ENCODE measurements at places on chromosomes 6 and 20.

GRCh38 chr6:39367700-39368099 is 45.2 kb upstream of the KCNK16 start:
- no peak overlapping the region for H3K27ac ChIP-seq
- no peaks in the 10 kb centered on the region for H3K36me3 ChIP-seq
- peaks cover 3% of the 10 kb centered on the region for H3K27me3 ChIP-seq

DNA sequence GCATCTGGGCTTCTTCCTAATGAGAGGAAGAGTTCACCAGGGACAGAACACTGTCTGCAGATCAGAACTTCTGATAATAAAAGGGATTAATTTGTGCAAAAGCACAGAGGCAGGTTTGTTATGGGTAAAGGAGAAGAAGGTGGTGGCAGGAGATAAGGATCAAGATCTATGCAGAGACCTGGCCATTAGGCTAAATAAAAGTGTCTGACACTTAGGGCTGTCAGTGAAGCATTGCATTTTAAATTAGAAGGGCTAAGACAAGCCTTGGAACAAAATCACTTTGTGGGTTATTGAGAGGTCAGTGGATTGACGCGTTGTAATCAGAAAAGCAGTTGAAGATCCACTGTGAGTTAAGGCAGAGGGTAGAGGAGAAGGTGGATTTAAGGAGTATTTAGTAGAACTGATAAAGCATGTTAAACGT is 76.8 kb downstream of the MAP3K4 start:
- no peak overlapping the region for H3K4me3 ChIP-seq
- peaks cover 3% of the 10 kb centered on the region for H3K36me3 ChIP-seq
- H3K27ac ChIP-seq: no peak overlapping the region
- no peaks in the 10 kb centered on the region for H3K4me1 ChIP-seq
- no peaks in the 10 kb centered on the region for H3K27me3 ChIP-seq
- no peak for DNase-seq

DNA sequence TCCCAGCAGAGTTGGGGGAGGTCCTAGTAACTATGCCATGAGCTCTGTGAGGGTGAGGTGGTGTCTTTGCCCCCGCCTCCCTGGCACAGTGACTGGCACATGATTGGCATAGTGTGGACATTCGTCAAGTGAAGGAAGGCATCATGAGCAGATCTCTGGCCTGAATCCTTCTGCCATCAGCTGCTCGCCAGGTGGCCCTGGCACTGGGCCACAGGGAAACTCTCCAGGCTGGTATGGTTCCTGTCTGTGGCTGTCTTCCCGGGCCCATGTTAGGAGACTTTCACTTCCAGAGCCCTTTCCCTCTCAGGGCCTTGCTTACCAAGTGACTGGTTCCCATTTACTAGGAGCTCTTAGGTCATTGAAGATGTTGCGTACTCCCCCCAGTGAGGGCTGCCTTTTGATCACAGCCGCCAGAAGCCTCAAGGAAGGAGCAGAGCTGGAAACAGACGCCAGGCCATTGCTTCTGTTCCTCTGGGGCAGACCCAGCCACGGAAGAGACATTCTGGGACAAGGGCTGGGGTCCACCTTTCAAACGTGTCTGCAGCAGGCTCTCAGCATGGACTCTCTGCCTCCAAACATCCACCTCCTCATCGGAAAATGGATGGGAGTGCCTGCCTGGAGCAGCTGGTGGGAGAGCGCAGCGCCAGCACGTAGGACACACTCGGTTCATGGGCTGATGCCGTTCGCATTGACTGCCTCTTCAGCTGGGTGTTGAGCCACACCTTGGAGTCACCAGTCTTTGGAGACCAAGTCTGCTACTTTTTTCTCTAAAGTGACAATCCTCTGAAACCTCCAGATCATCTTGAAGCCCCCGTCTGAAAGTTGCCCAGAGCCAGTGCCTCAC is 67.2 kb downstream of the PTPN1 start:
- no peak overlapping the region for H3K27ac ChIP-seq
- H3K36me3 ChIP-seq: peaks cover 62% of the 10 kb centered on the region
- H3K27me3 ChIP-seq: no peaks in the 10 kb centered on the region
- H3K4me3 ChIP-seq: no peak overlapping the region
- H3K4me1 ChIP-seq: peaks cover 16% of the 10 kb centered on the region

GRCh38 chr6:54135665-54136369 is 24.6 kb downstream of the MLIP start:
- no peaks in the 10 kb centered on the region for H3K36me3 ChIP-seq
- H3K27ac ChIP-seq: no peak overlapping the region
- no peak overlapping the region for H3K4me3 ChIP-seq
- no peak for DNase-seq
- no peaks in the 10 kb centered on the region for H3K4me1 ChIP-seq

GRCh38 chr6:3438190-3439167 is 18.4 kb downstream of the SLC22A23 start:
- no peak overlapping the region for H3K27ac ChIP-seq
- H3K4me1 ChIP-seq: no peaks in the 10 kb centered on the region
- DNase-seq: no peak
- peaks cover 2% of the 10 kb centered on the region for H3K27me3 ChIP-seq
- no peak overlapping the region for H3K4me3 ChIP-seq
- H3K36me3 ChIP-seq: no peaks in the 10 kb centered on the region

DNA sequence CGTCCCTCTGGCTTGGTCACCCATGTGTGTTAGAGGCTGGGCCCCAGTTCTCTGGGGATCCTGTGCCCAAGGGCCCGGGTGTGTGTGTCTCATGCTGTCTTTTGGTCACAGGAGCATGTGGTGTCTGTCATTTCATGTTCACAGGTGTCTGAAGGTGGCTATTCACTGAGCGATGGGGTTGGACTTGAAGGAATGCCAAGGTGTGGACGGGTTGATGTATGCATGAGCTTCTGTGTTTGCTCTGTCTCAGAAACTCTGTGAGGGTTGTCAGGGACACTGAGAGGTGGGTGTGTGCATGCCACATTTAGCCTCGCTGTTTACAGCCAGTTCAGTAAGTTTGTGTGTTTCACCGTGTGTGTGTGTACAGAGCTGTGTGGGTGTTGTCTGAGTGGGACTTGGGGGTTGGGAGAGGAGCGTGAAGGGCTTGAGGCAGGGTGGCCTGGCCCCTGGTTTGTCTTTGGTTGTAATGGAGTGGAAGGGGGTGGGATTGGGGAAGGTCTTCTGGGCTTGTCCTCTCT is 1.2 kb downstream of the DDR1 start:
- H3K36me3 ChIP-seq: no peaks in the 10 kb centered on the region
- DNase-seq: no peak
- H3K4me1 ChIP-seq: peaks cover 17% of the 10 kb centered on the region
- peak overlapping the region; percentile 60 for H3K4me3 ChIP-seq
- H3K27ac ChIP-seq: no peak overlapping the region
- H3K27me3 ChIP-seq: peaks cover 2% of the 10 kb centered on the region

DNA sequence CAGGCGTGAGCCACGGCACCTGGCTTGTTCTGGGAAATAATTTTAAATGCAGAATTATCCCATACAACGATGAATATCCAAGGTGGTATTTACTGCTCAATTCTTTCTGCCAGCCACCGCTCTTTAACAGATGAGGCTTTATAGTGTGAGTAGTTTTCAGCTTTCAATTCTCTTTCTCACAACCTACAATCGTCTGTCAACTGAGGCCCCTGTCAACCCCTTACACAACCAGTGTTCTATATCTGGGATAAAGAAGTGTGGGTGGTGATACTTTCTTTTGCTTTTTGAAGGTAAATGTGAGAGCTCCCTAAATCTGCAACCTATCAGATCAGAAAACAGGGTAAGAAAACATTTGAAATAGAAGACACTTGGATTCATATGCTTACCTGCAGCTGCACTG is 22.5 kb downstream of the STAU1 start:
- peak overlapping the region; percentile 5 for H3K4me3 ChIP-seq
- peaks cover 28% of the 10 kb centered on the region for H3K36me3 ChIP-seq
- no peak for DNase-seq
- peaks cover 50% of the 10 kb centered on the region for H3K4me1 ChIP-seq

GRCh38 chr20:21272679-21273078 is 30.5 kb upstream of the XRN2 start:
- no peak for DNase-seq
- H3K36me3 ChIP-seq: no peaks in the 10 kb centered on the region
- no peak overlapping the region for H3K27ac ChIP-seq
- H3K4me1 ChIP-seq: no peaks in the 10 kb centered on the region
- no peak overlapping the region for H3K4me3 ChIP-seq
- no peaks in the 10 kb centered on the region for H3K27me3 ChIP-seq

DNA sequence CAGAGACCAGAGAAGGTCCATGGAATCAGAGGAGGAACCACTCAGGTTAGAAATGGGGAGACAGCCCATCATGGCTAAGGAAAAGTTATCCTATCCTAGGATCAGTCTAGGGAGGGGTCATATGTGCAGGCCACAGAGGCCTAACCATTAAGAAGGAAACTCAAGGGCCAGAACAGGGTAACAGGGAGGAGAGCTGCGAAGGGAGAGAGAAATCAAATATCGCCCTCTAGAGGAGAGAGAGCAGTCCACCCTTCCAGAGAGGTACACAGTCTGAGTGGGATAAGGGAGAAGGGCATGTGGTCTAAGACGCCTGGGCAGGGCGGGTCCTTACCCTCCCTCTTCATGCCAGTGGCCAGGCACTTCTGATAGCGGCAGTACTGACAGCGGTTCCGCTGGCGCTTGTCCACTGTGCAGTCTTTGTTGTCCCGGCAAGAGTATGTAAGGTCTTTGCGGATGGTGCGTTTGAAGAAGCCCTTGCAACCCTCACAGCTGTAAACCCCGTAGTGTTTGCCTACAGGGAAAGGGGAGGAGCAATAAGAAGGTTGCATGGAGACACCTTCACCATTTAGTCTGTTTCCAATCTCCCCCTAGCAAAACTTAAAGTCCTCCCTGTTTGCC is 2.9 kb downstream of the RXRB start:
- peaks cover 35% of the 10 kb centered on the region for H3K4me1 ChIP-seq
- peaks cover 60% of the 10 kb centered on the region for H3K36me3 ChIP-seq
- H3K27ac ChIP-seq: peak overlapping the region; percentile 2
- DNase-seq: peak; percentile 28
- peaks cover 10% of the 10 kb centered on the region for H3K27me3 ChIP-seq
- peak overlapping the region; percentile 55 for H3K4me3 ChIP-seq

GRCh38 chr6:99338188-99338587 is 11.3 kb downstream of the FAXC start:
- H3K27ac ChIP-seq: no peak overlapping the region
- no peaks in the 10 kb centered on the region for H3K36me3 ChIP-seq
- no peak overlapping the region for H3K4me3 ChIP-seq
- H3K27me3 ChIP-seq: peaks cover 31% of the 10 kb centered on the region

GRCh38 chr6:158018851-158019361 is 37.2 kb downstream of the SYNJ2 start:
- H3K36me3 ChIP-seq: peaks cover 7% of the 10 kb centered on the region
- H3K27ac ChIP-seq: no peak overlapping the region
- H3K4me3 ChIP-seq: no peak overlapping the region
- peaks cover 13% of the 10 kb centered on the region for H3K4me1 ChIP-seq
- no peaks in the 10 kb centered on the region for H3K27me3 ChIP-seq
- no peak for DNase-seq

- no peaks in the 10 kb centered on the region for H3K36me3 ChIP-seq
- no peaks in the 10 kb centered on the region for H3K4me1 ChIP-seq
- no peak overlapping the region for H3K4me3 ChIP-seq
- H3K27me3 ChIP-seq: no peaks in the 10 kb centered on the region
- H3K27ac ChIP-seq: no peak overlapping the region
- DNase-seq: no peak
Observed at GRCh38 chr6:123716506-123716905, 79.8 kb upstream of the TRDN start.

DNA sequence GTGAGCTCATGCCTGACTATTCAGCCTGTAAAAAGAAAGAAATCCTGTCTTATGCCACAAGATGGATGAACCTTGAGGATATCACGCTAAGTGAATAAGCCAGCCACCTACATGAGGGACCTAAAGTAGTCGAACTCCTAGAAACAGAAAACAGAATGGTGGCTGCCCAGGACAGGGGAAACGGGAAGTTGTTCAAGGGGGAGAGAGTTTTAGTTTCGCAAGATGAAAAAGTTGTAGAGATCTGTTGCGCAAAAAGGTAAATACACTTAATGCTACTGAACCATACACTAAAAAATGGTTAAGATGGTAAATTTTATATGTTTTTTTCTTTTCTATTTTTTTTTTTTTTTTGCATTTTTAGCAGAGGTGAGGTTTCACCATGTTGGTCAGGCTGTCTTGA is 74.1 kb upstream of the RALY start:
- no peaks in the 10 kb centered on the region for H3K36me3 ChIP-seq
- H3K4me1 ChIP-seq: peaks cover 13% of the 10 kb centered on the region
- DNase-seq: no peak

DNA sequence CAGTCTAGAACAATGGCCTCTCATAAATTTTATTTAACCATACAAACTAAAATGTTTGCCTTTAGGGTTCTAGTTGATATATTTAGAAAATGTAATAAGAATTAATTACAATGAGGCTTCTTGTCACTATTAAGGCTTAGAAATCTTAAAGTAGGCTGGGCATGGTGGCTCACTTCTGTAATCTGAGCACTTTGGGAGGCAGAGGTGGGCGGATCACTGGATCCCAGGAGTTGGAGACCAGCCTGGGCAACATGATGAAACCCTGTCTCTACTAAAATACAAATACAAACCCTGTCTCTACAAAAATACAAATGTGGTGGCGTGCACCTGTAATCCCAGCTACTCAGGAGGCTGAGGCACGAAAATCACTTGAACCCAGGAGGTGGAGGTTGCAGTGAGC is 99.0 kb upstream of the ADGRF1 start:
- peaks cover 2% of the 10 kb centered on the region for H3K27me3 ChIP-seq
- H3K4me1 ChIP-seq: no peaks in the 10 kb centered on the region
- H3K4me3 ChIP-seq: no peak overlapping the region

DNA sequence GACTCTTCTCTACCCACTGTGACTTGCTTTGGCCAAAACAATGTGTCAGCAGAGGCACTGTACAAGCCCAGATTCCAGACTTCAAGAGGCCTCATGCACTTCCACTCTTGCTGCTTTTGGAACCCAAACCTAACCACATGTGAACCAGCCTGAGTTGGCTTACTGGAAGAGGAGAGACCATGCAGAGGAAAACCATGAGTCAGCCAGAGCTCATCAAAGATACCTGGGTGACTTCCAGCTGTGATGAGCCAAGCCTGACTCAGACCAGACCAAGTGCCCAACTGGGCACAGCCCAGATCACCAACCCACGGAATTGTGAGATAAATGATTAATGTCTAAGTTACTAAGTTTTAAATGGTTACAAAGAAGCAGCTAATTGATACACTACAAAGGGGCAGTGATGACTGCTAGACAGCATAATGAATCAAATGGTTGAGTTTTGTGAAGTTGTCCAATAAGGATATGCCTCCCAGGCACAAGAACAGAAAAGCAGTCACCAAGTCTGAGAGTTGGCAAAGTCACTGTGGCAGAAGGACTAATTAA is 16.2 kb upstream of the BEND6 start:
- H3K36me3 ChIP-seq: no peaks in the 10 kb centered on the region
- no peak overlapping the region for H3K27ac ChIP-seq
- H3K27me3 ChIP-seq: peaks cover 20% of the 10 kb centered on the region
- H3K4me3 ChIP-seq: no peak overlapping the region
